ENCODE measurements at places on chromosomes 5 and 9.

GRCh38 chr5:142057697-142058056, 44.9 kb upstream of the GNPDA1 start:
- DNase-seq: no peak

GRCh38 chr5:95925939-95926338, 35.7 kb downstream of the ELL2 start:
- DNase-seq: no peak

- DNase-seq: no peak
Observed at GRCh38 chr5:61730866-61731265, 398.8 kb downstream of the ZSWIM6 start.

- DNase-seq: no peak
Observed at GRCh38 chr9:79610791-79611614, 39.2 kb downstream of the TLE4 start.

DNA sequence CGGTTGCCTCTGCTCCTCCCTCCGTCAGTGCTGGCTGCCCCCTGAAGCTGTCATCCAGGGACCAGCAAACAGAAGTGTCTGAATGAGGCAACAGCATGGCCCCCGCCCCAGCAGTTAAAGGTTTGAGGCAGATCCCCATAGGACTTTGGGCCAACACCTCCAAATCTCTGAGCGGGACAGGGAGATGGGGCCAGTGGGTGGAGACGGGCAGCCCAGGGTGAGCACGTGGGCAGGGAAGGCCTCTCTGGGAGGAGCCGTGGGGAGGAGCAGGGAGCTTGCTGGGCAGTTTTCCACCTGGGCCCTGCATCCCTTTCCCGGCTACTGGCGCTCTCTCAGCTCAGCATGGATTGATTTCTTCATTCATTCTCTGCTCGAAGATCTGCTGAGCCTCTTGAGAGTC, 39.1 kb upstream of the NOTCH1 start:
- DNase-seq: no peak

- no peak for DNase-seq
Observed at GRCh38 chr5:163569284-163569683, 63.9 kb downstream of the MAT2B start.

DNA sequence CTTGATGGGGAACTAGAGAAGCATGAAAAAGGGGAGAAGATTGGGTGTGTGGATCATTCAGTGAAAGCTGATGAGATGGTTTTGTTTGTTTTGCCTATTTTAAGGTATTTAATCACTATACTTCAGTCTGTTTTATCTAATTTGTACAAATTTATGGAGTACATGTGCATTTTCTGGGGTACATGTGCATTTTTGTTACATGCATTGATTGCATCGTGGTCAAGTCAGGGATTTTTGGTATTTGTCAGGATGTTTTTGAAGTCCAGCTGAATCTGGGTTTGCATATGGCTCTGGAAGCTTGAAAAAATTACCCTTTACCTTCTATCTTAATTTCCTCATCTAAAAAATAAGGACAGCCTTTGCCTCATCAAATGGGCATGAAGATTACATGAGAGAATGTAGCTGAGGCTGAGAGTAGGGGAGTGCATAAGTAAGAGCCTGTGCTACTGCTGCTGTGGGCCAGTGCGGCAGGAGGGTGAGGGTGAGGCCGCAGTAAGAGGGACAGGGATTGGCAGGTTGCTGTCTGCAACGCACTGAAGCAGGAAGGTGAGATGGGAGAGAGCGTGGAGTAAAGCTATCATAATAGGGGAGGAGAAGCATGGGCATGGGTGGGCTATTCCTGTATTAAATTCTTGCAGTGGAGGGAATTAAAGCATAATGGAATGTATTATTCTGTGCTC, 139.8 kb downstream of the NPR3 start:
- no peak for DNase-seq

- DNase-seq: no peak
Observed at GRCh38 chr5:135220394-135221186, 178.4 kb downstream of the MACROH2A1 start.

DNA sequence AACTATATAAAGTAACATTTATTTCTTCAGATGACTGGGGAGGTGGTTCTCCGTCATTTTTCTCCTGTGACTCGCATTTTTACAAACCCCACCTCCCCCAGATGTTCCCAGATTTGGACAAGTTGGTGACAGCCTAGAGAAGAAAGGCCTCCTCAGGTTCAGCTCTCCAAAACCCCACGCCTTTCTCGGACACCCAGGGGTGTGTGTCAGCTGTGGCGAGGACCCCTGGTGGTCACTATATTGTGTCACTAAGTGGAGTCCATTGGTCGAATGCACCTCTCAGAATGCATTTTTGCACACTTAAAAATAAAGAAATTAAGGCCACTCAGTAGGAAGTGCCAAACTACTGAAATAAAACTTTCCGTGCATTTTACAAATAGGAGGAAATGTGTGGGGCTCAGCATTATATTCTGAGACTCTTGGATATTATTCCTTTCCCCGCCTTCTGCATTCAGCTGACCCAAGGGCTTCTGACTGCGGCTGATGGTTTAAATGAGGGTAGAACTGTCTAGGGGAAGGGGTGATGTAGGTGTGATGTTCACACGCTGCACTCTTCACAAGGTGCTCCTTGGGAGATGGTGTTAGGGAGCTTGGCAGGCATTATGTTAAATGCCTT, 47.6 kb downstream of the ACO1 start:
- no peak for DNase-seq

DNA sequence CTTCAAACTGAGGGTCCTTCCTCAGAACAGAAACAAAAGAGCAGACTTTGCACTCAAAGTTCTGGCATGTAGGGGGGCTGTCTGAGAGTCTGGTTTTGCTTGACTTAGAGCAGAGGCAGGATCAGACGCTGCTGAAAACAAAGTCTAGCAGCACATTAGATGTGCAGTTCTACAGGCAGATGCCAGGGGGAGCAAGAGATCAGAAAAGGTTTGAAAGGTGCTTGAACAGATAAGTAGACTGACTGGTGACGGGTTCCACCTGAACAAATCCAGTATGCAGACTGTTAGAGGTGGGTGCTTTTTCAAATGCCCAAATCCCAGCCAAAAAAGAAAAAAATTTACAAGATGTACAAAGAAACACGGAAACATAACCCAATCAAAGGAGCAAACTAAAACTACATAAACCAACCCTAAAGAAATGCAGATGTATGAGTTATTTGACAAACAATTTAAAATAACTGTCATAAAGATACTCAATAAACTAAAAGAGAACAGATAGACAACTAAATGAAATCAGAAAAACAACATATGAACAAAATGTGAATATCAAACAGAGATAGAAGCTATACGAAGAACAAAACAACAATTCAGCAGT, 194.7 kb upstream of the FREM1 start:
- DNase-seq: no peak

- no peak for DNase-seq
Observed at GRCh38 chr5:154202379-154203260, 12.1 kb downstream of the GALNT10 start.

DNA sequence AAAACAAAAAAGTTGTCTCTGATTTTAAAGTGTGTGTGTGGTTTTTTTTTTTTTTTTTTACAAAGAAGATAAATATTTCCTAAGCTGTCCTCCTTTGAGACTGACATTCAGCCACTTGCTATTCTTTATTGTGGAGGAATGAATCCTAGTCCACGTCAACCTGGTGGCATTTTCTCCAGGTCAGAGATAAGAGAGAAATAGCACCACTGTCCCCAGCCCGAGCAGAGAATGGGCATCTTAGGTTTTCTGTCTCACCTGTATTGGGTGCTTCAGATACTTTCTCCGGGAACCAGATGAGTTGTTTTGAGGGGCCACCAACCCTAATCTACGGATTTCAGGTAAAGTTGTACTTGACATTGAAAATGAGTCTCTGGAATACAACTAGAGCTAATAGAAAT, 1.4 kb downstream of the ITGA2 start:
- DNase-seq: no peak

GRCh38 chr9:107481035-107481434, 8.5 kb downstream of the KLF4 start:
- DNase-seq: no peak

DNA sequence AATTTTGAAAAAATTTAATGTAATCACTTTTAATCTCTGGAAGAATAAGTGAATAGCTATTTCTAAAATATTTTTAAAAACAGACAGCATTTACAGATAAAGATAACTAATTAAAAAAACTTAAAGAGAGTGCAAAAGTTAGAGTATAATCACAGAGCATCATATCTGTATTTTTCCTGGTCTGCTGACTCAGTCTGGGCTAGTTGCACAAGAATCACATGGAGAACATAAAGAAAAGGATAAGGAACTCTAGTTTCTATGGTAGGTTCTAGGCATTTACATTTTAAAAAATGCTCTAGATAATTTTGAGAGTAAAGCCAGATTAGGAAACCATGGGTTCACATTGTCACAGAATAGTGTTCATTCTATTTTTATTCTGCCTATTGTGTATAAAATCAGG, 347.4 kb downstream of the PSAT1 start:
- DNase-seq: no peak

DNA sequence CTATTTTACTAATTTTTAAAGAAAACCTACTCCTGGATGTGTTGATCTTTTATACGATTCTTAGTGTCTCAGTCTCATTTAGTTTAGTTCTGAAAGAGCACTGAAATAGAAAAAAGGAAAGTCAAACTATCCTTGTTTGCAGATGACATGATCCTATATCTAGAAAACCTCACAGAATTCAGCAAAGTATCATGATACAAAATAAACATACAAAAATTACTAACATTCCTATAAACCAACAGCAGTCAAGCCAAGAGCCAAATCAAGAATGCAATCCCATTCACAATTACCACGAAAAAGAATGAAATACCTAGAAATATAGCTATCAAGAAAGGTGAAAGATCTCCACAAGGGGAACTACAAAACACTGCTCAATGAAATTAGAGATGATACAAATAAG, 225.8 kb upstream of the CDH18 start:
- DNase-seq: no peak

- DNase-seq: no peak
Observed at GRCh38 chr5:140182803-140183367, 7.9 kb downstream of the CYSTM1 start.

DNA sequence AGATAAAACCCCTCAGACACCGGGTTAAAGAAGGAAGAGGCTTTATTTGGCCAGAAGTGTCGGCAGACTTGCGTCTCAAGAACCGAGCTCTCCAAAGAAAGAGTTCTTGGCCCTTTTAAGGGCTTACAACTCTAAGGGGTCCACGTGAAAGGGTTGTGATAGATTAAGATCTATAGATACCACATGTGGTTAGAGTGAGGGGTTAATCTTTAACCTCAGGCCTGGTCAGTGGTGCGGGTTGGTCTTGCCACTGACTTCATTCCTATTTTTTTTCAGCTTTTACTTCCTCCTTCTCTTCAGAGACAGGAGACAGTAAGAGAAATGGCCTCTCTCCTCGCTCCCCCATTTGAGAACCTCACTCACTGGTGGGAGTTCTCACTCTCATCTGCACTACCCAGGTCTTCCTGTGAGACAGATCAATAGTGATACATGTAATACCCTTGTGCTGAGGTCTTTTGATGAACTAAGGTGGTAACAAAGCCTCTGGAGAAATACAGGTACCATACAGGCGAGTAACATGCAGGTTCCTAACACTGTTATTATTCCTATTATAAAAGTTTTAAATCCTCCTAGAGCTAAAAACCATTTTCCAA, 52.4 kb upstream of the COX7C start:
- no peak for DNase-seq

- no peak for DNase-seq
Observed at GRCh38 chr9:88387036-88387551, 1.1 kb upstream of the SPIN1 start.

DNA sequence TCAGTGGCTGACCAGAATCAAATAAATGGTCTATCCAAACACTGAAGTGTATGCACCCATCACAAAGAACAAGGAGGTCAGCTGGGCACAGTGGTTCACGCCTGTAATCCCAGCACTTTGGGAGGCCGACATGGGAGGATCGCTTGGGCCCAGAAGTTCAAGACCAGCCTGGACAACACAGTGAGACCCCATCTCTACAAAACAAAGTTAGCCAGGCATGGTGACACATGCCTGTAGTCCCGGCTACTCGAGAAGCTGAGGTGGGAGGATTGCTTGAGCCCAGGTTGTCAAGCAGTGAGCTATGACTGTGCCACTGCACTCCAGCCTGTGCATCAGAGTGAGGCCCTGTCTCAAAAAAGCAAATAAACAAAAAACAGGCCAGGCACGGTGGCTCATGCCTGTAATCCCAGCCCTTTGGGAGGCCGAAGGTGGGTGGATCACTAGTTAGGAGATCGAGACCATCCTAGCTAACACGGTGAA, 40.5 kb downstream of the SEMA4D start:
- no peak for DNase-seq

- DNase-seq: no peak
Observed at GRCh38 chr9:87607859-87608258, 110.2 kb downstream of the DAPK1 start.

DNA sequence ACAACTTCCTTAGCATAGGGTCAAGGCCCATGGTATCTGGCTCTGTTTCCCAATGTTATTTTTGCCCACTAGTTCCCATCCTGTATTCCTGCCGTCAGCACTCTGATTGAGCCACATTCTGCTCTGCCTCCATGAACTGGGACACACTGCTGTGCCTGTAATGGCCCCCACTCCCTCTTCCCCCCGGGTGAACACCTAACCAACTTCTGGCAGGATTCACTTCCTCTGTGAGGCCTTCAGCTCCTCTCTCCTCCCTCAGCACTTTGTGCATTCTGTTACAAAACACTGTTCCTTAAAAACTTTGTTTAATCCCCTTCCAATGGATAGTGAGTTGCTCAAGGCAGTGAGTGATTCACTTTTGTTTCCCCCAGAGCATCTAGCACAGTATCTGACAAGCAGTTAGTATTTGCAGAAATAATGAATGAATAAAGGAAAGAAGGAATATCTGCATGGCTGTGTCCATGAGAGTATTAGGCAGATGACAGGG, 183.6 kb downstream of the EFNA5 start:
- no peak for DNase-seq

DNA sequence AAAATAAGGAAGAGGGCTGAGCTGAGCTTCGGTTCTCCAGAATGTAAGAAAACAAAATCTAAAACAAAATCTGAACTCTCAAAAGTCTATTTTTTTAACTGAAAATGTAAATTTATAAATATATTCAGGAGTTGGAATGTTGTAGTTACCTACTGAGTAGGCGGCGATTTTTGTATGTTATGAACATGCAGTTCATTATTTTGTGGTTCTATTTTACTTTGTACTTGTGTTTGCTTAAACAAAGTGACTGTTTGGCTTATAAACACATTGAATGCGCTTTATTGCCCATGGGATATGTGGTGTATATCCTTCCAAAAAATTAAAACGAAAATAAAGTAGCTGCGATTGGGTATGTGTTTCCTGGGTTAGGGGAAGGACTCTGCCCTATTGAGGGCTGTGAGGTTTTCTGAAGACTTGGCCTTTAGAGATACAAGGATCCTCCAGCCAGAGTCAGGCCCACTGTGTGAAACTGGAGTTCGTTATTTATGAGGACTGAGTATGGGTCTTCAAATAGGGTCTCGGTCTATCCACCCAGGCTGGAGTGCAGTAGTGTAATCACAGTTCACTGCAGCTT, 3.8 kb downstream of the EGR1 start:
- no peak for DNase-seq

Data from stimulated activated CD8-positive, alpha-beta memory T cell treated with anti-CD3 and anti-CD28 coated beads, Interleukin-4, amount 100 ng/mL, for 1 hour (primary cell).